Stimulated activated CD4-positive, alpha-beta T cell treated with anti-CD3 and anti-CD28 coated beads, Interleukin-1b, Interleukin-23, amount 100 ng/mL, for 48 hours (primary cell): ENCODE measurements at places on chromosomes 2 and 18.

GRCh38 chr2:42195559-42195958 lies 26.4 kb downstream of the EML4 start:
- DNase-seq = no peak

GRCh38 chr2:207502577-207503198 lies 27.1 kb upstream of the CREB1 start:
- no peak for DNase-seq

DNA sequence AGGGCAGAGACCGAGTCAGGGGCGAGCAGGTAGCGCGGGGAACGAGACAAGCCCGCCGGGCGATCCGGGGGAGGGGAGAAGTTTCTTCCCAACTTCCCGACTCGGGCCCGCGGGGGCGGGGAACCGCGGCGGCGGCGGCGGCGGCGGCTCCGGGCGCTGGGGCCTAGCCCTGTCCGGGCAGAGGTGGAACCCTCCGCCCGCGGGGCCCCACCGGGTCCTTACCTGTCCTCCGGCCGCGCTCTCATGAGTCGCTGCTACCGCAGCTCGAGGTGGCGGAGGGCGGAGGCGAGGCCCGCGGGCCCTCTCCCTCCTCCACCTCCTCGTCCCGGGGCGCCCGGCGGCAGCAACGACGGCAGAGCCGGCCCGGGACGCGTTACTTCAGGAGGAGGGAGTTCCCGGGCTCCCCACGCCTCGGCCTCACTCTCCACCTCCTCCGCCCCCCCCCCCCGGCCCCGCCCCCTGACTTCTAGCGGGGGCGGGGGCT lies at the start of gene YES1:
YES1 (minus strand) TSS at position 351 of the 484 bp plus-strand sequence. CDS start 55,415 bp downstream, outside the sequence.
- no peak for DNase-seq

- no peak for DNase-seq
Observed at GRCh38 chr18:43596105-43596712, 318.9 kb upstream of the SYT4 start.

- DNase-seq = no peak
Observed at GRCh38 chr2:127305990-127306585, 12.1 kb upstream of the ERCC3 start.

DNA sequence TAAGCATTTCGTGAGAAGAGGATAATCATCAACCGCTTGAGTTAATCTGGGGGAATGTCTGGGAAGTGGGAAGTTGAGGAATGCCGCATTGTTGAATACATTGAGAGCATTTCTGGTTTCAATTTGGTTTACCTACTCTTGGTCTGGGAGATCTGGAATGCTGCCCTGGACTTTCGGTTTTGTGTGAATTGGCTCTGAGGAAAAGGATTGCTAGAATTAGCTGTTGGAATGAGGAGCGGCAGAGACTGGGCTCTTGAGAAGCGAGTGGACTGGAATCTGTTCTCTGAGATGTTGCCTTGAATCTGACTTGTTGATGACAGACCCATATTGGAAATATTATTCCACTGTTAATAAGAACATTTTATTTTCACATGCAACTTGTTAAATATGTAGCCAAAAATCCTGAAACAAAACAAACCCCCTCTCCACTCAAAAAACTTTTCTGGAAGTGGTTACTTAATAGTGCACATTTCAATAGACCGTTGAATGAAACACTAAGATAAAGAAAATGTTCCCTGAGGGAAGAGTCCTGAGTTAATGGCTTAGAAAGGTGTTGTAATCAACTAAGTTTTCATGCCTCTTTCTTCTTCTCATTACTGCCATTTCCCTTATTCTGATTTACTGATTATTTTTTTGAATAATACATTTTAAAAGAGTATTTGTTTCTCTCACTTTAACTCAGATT lies 50.8 kb downstream of the PTPRM start:
- DNase-seq = no peak

- peak; percentile 8 for DNase-seq
Observed at GRCh38 chr2:179936654-179937053, 70.4 kb downstream of the CWC22 start.

GRCh38 chr2:120278901-120279300 lies 26.2 kb downstream of the RALB start:
- DNase-seq = no peak

DNA sequence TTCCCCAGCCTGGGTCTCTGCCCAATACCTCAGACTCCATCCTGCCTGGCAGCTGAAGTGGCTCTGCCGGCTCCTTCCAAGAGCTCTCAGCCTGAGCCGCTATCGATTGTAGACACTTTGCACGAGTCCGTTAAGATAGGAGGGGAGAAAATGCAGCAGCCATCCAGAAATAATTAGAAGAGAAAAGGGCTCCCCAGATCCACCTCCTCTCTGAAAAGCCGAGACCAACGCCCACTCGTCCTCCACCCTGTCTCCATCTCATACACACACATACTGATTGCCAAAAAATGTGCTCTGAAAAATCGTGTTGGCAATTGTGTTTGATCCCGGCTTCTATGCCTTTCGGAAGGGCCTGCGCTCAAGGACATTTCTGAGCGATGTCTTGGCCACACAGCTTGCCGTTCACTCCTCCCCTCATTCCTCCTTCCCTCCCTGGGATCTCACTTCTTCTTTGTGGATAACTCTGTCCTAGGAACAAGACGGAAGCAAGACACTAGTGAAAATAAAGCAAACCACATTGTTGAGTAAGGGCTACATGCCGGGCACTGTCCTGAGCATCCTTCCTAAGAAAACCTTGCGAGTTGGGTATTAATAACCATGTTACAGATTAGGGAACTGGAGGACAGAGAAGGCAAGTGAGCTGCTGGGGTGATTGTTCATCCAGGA lies 372.8 kb upstream of the MYT1L start:
- DNase-seq = no peak

- no peak for DNase-seq
Observed at GRCh38 chr2:241796209-241796608, 12.8 kb upstream of the NEU4 start.

DNA sequence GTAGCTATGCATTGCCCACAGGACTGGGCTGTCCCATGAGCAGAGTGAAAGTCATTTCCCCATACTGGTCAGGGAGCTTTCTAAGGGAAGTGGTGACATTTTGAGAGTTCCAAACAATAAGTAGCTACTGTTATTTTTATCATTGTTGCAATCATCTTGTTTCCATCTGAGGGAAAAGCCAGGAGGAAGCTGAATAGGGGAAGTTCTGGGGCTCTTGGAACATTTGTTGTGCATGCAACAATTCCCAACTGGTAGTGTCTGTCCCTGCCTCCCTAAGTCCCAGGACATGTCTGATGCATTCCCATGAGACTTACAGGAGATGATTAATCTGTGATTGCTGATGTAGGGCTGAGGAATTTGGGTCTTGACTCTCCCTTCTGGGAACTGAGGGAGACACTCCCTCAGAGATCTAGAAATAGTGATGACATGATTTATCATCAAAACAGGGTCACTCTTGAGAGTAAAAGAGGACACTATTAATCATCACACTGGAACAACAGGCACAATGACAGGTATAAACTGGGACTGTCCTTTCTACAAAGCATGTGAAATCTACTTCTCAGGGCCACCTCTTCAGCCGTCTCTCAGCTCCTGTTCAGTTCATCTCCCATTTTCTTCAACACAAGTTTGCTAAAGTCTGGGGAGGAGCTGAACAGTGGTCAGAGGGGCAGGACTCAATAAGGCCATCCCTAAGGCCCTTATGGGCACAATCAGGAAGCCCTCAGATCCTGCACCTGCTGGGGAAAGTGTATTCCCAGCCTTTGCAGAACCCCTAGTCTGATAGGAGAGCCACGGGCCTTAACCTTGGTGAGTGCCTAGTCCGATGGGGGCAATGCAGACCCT lies 28.0 kb upstream of the MARCO start:
- DNase-seq = no peak

DNA sequence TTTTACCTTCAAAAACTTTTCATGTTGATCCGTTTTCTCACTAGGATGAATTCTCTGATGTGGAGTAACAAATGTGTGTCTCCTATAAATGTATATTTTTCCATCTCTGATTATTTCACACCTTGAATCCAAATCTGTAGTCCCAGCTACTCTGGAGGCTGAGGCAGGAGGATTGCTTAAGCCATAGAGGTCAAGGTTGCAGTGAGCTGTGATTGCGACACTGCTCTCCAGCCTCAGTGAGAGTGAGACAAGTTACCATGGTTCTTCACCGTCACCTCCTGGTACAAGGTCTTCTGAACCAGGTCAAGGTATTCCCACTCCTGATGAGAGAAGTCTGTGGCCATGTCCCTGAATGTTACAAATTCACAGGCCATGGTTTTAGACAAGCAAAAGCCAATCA lies 15.1 kb downstream of the GMCL1 start:
- DNase-seq = no peak

DNA sequence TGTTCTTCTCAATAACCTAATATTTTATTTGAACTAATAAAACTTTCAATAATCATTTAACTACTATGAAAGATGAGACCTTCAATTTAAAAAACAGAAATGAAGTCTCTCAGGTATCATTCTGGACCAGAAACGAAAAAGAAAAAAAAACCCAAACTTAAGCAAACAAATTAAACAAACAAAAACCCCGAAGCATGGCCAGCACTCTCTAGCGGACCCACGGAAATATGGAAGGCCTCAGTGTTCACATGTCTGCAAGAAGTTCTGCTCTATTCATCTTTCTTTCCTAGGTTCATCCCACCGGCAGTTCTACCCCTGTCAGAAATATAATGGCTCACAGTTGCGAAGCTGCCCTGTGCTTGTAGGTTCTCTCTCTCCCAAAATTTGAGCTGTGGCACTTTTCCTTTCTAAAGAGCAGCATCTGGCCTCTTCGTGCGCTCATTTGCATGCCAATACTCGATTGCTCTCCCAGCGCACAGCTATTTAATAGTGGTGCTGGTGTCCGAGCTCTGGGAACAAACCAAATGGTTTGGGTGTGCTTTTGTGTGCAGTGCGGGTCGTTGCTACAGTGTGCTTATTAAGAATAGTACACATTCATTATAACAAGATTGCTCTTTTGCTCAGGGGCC lies 129.0 kb upstream of the ZEB2 start:
- no peak for DNase-seq

- no peak for DNase-seq
Observed at GRCh38 chr2:86471637-86472036, 30.5 kb downstream of the KDM3A start.

GRCh38 chr2:172606285-172606684 lies 50.4 kb downstream of the PDK1 start:
- DNase-seq = no peak

- no peak for DNase-seq
Observed at GRCh38 chr2:241897231-241897916, 27.8 kb downstream of the RTP5 start.

DNA sequence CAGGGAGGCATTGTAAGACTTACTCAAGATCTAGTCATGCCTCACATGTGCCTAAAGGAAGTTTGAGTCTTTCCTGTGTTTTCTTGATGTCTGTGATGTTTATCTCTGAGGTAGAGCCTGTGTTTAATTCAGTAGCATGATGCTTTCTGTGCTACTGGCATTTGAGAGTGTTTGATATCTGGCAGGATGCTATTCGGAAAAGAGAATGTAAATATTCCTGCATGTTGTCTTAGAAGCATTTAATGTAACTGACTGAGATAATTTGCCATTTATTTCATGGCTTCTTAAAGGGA lies 58.8 kb downstream of the GREB1L start:
- DNase-seq = no peak

DNA sequence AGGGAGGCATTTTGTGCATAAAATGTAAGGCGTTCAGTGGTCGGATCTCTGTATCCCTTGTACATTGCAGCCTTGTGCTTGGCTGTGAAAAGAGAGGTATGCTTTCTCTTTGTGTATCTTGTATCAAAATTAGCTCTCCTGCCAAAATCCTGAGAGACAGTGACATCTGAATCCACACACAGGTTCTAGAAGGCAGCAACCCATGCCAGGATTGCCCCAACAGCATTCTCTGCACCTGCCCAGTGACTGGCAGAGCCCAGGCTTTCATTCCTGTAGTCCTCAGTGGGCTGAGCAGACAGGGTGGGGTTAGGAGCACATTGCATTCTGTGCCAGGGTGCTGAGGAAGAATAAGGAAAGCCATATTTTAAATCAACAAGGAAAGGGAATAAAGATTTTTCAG lies 740.3 kb upstream of the RAB6C start:
- no peak for DNase-seq

GRCh38 chr2:98829581-98830270 lies 98.8 kb upstream of the MGAT4A start:
- DNase-seq = no peak

GRCh38 chr2:102601730-102602129 lies 17.6 kb upstream of the SLC9A2 start:
- DNase-seq = no peak

DNA sequence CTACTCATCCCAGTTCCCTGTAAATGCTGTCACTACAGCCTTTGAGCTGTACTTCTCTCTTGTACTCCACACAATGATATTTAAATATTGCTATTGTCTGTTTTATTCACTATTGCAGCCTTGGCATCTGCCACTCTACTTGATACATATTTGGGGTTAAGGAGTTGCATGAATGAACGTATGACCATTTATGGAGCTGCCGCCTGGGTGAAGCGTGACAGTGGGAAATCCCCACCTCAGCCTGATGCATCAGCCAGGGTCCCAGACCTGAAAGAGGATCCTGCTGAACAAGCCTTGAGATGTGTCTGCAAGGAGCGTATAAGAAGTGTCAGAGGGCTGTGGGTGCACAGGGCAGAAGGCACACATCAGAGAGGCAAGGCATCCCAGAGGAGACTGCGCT lies 39.1 kb downstream of the MRPL35 start:
- peak; percentile 62 for DNase-seq

GRCh38 chr2:42495234-42495581 lies 1.4 kb upstream of the KCNG3 start:
- no peak for DNase-seq

GRCh38 chr2:96207073-96207773 lies 1.4 kb downstream of the STARD7 start:
- DNase-seq = no peak

DNA sequence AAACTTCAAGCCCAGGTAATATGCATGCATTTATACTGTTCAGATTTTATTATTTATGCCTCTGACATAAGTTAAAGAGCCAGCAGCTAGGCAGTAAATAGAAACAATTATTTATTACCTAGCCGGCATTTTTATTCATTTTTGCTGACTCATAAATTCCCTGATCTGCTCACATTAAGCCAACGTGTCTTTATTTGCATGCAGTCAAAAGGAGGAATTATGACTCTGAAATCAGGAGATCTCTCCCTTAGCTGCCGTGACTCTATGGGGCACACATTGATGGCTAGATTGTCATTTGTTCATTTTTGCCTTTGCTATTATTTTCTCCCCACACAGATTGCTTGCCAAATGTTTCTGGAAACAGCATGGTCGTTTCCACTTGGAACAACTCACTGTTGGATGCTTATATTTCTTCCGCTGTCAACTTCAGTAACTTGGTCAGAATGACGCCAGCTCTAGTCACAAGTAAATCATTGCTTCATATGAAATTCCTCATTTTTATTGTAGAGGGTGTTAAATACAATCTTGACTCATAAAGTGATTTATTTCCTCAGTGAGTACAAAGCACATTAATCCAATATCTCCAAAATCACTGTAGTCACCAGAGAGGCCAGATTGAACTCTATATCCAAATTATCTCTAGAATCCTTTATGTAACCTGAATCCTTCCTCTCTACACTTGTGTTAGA lies 15.9 kb upstream of the ZBTB14 start:
- DNase-seq = no peak
